Left lung (tissue), 14 donors: ENCODE measurements at places on chromosomes 13 and 19.

- no peak for DNase-seq
Observed at GRCh38 chr19:45305421-45305820, 17.3 kb downstream of the CKM start.

DNA sequence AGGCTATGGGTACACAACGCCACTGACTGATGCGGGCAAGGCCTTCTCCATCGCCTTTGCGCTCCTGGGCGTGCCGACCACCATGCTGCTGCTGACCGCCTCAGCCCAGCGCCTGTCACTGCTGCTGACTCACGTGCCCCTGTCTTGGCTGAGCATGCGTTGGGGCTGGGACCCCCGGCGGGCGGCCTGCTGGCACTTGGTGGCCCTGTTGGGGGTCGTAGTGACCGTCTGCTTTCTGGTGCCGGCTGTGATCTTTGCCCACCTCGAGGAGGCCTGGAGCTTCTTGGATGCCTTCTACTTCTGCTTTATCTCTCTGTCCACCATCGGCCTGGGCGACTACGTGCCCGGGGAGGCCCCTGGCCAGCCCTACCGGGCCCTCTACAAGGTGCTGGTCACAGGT lies 6.9 kb downstream of the KCNK6 start:
- no peak for DNase-seq

- peak; percentile 99 for DNase-seq
Observed at GRCh38 chr19:58097781-58098681, at the start of gene ZSCAN18. Gene ZSCAN18, minus strand, starts transcription at chr19:58098231. Its CDS starts 7,964 bp downstream, at chr19:58090267.

DNA sequence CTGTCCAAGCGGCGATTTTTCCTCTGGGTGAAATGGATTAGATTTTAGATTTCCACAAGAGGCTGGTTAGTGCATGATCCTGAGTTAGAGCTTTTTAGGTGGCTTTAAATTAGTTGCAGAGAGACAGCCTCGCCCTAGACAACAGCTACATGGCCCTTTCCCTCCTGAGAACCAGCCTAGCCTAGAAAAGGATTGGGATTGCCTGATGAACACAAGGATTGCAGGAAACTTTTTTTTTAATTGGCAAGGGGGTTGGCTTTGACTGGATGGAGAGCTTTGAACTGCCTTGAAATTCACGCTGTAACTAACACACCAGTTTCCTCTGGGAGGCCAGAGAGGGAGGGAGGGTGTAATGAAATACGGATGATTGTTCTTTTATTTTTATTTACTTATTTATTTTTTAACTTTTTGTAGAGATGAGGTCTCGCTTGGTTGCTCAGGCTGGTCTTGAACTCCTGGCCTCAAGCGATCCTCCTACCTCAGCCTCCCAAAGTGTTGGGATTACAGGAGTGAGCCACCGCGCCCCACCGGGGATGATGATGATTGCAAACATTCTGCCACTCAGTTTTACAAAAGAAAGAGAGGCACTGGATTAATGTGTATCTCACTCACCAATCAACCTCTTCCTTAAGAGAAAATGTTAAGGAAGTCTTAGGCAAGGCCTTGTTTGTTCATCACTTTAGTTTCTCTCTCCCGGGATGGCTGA lies 1.9 kb downstream of the LDLR start:
- DNase-seq, result no peak

DNA sequence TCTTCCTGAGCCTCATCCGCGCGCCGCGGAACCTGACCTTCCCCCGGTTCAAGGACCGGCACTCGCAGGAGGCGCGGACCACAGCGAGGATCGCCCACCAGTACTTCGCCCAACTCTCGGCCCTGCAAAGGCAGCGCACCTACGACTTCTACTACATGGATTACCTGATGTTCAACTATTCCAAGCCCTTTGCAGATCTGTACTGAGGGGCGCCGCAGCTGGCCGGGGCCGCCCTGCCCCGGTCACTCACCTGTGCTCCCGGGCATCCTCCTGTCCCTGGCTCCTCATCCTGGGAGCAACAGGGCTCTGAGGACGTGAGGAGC lies 23.9 kb upstream of the KCTD15 start:
- DNase-seq, result no peak

- DNase-seq, result no peak
Observed at GRCh38 chr19:16942583-16942982, 53.8 kb downstream of the F2RL3 start.

DNA sequence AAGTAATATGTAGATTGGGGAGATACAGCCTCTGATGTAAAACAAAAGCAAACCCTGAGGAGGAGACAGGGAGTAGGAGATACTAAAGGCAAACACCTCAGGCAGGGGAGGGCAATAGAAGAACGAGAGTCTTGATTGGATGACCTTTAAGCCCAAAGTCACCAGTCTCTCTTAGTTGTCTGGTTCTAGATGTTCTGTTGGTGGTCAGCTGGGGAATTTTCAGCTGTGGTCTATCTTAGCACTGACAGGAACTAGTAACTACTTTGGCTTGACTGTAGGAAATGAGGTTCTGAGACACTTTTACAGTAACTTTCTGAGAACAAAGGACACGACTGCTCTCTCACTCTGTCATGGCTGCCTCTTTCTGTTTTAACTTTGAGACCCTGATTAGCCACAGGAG lies 290.7 kb upstream of the MIR17HG start:
- DNase-seq, result no peak

GRCh38 chr13:110030394-110030928 lies 244.1 kb upstream of the IRS2 start:
- DNase-seq, result no peak
